Peyer's patch (tissue), 4 donors: ENCODE measurements at places on chromosomes 6 and 20.

DNA sequence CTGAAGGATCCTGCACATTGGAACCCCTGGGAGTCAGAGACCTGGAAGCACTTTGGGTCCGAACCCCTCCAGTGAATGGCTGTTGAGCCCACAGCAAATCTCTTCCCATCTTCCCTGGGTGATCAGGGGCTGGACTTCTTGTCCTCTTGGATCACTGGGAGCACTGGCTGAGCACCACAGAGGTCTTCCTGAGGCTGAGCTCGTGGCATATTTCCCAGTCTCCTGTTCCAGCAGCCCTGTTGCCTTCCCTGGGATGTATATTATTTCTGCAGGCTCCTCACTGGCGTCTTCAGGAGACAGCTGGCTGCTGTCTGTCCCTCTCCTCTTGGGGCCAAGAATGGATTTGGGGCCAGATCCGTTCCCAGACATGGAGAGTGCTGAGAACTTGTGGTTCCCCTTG is 43.4 kb downstream of the PTK7 start:
- no peak for DNase-seq

DNA sequence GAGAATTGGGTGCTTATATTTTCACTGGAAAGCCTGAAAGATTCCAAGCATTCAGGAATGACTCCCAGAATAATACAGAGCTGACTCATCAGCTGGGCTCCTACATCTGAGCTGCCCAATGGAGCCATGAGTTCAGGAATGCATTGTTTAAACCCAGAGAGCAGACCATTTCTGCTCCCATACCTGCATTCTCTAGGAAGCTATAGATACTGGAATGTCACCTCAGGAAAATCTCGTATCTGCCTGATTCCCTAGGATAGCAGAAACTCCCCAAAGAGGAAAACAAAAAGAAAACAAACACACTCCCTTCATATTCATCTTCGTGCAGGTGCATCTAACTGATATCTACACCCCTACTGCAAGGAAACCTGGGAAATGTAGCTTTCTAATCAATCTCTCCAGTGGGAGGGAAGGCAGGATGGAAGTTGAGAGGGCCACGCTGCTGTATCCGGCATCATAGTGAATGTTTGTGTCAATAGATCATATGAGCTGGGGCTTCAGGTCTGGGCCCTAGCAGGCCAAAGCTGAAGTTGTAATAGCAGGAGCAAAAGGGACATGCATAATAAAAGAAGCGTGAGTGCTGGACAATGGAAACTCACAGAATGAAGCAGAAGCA is 8.2 kb upstream of the SLC2A12 start:
- no peak for DNase-seq

GRCh38 chr6:140061110-140062042 is 686.9 kb upstream of the CITED2 start:
- no peak for DNase-seq

GRCh38 chr20:43681468-43681942 is 14.6 kb downstream of the MYBL2 start:
- peak; percentile 55 for DNase-seq

- DNase-seq = no peak
Measured at GRCh38 chr20:41376349-41376748, 9.7 kb upstream of the EMILIN3 start.

DNA sequence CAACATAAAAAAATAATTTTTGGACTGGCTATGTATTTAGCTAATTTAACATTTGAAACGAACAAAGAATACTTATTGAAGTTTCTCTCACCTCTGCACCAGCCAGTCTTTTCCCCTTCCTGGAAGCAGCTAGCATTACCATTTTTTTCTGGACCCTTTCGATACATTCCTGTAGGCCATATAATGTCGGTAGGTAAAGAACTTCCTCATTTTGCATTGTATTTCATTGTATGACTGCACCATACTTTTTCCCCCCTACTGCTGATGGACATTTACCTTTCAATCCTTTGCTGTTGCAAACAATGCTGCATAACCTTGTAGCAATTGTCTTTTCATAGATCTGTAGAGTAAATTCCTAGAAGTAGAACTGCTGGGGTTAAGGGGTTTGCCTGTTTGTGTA is 17.6 kb downstream of the CBFA2T2 start:
- DNase-seq = no peak
